ENCODE measurements at places on chromosomes 16 and 17.

DNA sequence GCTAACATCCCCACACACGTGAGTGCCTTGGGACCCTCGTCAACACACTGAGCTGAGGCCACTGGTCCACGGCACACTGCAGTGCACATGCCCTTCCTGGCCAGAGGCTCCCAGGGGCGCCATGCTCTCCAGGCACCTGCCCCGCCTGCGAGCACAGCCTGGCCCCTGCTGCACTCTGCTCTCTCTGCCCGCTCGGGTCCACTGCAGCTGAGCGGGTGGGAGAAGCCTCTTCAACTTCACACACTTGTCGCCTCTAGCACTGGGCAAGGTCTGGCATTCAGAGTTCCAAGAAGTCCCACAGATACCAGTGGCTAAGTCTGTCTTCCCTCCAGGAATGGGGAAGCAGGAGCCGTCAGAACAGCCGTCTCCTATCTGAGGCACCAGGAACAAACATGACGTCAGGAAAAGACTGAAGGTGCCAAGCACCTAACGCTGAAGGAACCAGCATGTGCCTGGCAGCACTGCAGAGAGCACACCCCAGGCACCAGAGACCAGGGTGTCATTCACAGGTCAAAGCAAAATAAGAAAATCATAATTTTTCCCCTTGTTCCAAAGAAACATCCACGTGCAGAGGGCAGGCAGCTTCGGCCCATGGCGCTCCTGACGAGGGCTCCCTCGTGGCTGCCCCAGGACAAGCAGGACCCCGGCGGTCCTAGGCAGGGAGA lies 82.9 kb downstream of the ZNF778 start:
- peak; percentile 68 for DNase-seq

GRCh38 chr16:75343286-75343685 lies 90.0 kb downstream of the CFDP1 start:
- DNase-seq, result no peak

- no peak for DNase-seq
Observed at GRCh38 chr16:50699326-50700159, 6.1 kb downstream of the NOD2 start.

GRCh38 chr17:8151641-8152111 lies 528 bp downstream of the PER1 start:
- DNase-seq, result peak; percentile 97

- DNase-seq, result peak; percentile 87
Observed at GRCh38 chr17:50550661-50551432, 3.9 kb downstream of the SPATA20 start.

- DNase-seq, result peak; percentile 67
Observed at GRCh38 chr17:57337390-57337789, 81.1 kb downstream of the MSI2 start.

- DNase-seq, result no peak
Observed at GRCh38 chr17:27848931-27849330, 44.2 kb downstream of the LYRM9 start.

GRCh38 chr16:19898924-19899604 lies 14.4 kb upstream of the GPRC5B start:
- DNase-seq, result no peak

- no peak for DNase-seq
Observed at GRCh38 chr17:50863221-50863843, 2.8 kb downstream of the TOB1 start.

DNA sequence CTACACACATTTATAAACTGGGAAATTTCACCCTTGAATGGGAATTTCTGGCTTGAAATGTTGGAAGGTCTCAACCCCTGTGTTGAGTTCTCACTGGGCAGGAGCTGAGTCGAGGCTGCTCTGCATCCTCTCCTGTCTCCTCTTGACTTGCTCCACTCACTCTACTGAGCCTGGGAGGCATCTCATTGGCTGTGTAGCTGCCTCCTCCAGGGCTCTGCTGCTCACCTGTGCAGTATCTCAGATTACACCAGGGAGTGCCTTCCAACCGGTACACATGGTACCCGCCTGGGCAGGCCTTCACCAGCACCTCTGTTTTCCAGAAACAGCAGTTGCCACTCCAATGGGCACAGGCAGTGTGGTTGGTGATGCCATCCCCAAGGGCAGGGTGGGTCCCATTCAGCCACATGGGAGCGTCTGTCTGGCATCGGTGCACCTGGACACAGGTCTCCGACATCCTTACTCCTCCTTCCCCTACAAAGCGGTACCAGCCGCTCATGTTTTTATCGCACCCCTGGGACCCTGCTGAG lies 3.7 kb downstream of the GP2 start:
- no peak for DNase-seq

GRCh38 chr17:9285602-9286427 lies 264.5 kb downstream of the NTN1 start:
- DNase-seq, result no peak

GRCh38 chr16:58734459-58734787 lies 307 bp upstream of the GOT2 start:
- no peak for DNase-seq

DNA sequence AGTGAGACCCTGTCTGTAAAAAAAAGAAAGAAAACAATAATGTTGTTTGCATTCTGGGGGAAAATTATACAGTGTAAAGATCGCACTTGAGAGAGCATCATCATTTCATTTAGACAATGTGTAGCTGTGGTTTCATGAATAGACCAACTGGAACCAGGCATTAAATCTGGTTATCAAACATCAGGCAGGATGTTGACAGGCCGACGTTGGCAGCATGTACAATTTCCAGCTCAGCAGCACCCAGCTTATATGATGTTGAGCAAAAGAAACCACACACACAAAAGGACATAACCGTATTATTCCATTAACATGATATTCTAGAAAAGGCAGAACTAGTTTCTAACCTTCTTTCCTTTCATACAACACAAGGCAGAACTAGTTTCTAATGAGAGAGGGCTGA lies 5.8 kb downstream of the MARVELD3 start:
- DNase-seq, result no peak

DNA sequence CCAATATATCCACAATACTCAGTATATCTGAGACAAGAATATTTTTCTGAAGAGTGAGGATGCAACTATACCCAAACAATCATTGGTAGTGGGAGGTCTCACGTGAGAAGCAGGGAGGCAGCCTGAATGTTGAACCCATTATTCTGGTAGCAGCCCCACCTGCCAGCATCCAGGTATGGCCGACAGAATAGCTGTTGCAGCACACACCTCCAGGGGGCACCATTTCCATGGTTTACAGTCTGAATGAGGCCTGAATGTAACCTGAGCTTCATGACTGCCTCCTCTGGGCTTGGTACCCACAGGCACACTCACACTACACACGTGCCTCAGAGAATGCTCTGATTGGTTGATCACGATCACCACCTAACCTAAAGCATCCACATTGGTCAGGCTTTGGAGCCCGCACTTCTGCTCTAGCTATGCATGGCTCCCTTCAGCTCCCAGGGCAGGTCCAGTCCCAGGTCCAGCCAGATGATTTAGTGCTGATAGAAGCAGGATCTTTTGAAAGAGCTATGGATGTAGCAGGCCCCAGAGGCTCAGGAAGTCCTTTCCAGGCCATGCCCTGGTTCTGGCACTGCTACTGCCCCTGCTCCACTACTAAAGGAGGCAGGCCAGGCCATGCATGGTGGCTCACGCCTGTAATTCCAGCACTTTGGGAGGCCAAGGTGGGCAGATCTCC lies 11.0 kb upstream of the CBFB start:
- peak; percentile 55 for DNase-seq

DNA sequence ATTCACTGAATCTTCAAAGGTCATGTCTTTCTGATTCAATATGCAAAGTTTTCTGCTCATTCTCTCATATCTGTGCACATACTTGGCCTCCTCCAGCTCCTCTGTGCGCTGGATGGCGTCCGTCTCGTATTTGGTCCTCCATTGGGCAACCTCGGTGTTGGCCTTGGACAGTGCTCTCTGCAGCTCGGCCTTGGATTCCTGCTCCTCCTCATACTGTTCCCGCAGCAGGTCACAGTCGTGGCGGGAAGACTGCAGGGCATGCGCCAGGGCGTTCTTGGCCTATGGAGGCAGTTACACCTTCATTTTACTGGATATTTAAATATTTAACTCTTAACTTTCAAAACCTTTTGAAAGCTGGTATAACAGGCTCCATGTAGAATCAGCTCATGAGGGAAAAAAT lies 8.2 kb upstream of the MYH1 start:
- DNase-seq, result no peak

DNA sequence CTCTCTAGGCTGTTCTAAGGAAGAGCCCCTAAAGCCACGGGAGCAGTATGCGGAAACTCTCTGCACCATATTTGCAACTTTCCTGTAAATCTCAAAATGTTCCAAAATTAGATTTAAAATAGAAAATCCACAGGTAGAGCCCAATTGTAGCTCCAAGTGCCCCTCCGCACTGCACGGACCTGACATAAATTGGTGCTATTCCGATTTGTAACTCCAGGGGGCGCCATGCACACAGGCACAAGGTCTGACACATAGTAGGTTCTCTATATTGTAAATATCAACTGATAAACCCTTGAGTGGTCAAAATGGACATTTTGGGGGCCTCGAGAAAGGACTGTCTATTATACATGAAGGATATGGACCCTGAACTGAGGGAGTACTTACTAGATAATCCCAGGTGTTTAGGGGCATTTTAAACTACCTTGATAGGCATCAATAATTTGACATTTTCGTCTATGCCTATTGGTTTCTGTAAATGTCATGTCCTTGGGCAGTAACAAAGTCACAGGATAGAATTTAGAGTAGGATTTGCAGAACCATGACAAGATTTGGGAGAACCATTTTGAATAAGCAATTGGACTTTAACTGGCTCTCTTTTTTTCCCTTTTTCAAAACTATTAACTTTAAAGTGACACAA lies 36.6 kb upstream of the TMEM132E start:
- no peak for DNase-seq

- DNase-seq, result no peak
Observed at GRCh38 chr16:12228079-12228601, 251.6 kb downstream of the SNX29 start.

DNA sequence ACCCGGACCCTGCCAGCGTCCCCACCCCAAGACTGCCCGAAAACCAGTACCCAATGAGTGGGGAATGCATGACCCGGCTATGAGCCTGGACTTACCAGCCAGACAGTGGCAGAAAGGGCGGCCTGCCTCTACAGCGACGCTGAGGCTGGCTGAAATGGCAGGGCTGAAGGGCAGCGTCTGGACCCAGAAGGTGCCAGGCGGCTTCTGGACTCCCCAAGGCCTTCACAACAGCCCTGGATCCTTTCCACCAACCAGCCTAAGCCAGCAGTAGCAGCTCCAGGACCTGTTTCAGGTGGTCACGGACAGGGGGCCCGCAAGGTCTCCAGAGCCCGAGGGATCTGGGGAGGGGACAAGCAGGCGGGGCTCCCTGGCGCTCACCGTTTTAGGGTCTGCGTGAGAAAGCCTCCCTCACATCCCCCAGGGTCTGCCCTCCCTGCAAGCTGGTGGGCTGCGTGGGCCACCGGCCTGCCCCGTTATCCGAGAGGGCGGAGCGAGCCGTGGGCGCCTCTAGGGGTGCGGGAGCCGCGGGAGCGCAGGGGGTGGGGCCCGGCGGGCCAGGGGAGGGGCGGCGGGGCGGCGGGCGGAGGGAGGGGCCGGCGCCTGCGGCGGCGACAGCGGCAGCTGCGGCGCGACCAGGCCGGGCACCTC lies at the start of gene RIPOR1:
TSS of gene RIPOR1 (plus strand) at position 608 of the 648 bp plus-strand sequence. CDS start 9,618 bp downstream, outside the sequence.
- DNase-seq, result peak; percentile 85

DNA sequence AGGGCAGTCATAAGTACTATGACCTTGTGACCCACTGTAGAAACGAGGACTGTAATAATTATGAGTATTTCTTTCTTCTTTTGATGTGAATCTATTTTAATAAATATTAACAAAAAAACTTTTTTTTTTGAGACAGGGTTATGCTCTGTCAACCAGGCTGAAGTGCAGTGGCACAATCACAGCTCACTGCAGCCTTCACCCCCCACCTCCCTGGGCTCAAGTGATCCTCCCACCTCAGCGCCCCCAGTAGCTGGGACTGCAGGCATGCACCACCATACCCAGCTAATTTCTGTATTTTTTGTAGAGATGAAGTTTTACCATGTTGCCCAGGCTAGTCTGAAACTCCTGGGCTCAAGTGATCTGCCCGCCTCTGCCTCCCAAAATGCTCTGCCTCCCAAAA lies 32.6 kb downstream of the SCPEP1 start:
- no peak for DNase-seq

DNA sequence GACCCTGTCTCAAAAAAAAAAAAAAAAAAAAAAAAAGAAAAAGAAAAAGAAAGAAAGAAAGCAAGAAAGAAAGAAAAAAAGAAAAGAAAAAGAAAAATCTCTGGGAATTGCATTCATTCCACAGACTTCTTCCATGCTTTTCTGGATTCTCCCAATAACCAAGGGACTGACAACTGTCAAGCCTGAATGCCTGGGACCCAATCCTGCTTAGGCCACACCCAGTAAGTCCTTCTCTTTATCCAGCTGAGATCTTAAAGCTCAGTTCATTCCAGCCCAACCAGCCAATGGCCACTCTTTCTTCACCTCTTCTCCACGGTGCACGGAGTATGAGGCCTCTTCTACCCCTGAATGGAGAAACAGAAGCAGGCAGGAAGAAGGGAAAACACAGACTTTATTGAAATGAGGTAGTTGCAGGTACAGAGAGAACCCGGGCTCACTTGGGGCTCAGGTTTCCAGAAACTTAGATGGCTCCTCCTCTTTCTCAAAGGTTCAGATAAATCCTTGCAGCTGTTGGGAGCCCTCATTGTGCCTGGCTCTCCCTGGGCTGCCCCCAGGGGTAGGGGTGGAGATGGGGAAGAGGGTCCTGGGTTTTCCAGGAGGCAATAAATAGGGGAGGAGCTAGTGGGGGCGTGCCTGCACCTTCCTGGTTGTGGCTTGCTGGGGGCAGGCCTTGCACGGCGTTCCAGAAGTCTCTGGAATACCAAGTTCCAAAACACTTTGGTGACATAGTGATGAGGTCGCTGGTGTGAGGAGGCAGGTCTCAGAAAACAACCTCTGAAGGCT lies 2.5 kb downstream of the HOXB1 start:
- no peak for DNase-seq

- DNase-seq, result no peak
Observed at GRCh38 chr16:88465387-88465983, 12.4 kb downstream of the ZFPM1 start.

GRCh38 chr16:52537516-52537915 lies 9.4 kb downstream of the TOX3 start:
- no peak for DNase-seq

- DNase-seq, result peak; percentile 66
Observed at GRCh38 chr17:56912105-56912999, 1.5 kb downstream of the TRIM25 start.

- DNase-seq, result peak; percentile 74
Observed at GRCh38 chr17:1179818-1180742, at the start of gene ABR. ABR (minus strand) TSS chr17:1179981; CDS start chr17:1179727, 254 bp downstream.
